NCI-H1694 treated with DMSO at 0.1 percent for 48 hours (cell line): ENCODE measurements at places on chromosomes 2 and 18.

DNA sequence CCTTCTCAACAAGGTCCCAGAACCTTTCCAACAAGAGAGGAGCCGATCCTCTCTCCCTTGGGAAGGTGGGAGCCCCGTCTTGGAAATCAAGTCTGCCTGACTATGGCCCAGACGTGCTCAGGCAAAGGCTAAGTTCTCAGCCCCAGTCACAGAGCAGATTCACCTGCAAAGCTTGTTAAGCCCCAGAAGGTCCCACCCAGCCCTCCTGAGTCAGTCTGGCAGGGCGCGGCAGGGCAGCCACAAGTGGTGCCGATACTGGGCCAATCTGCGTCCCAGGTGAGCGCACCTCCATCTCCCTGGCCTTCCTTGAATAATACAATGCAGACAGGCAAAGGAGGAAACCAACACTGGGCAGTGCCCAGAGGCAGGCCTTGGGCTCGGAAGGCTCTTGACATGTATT lies 15.0 kb downstream of the CRACDL start:
- no peak for DNase-seq

GRCh38 chr18:74257083-74257482 lies 34.7 kb downstream of the CYB5A start:
- DNase-seq, result no peak

- DNase-seq, result no peak
These were observed 159.4 kb downstream of the DYSF start for GRCh38 chr2:71612581-71613402.

- no peak for DNase-seq
These were observed 112.7 kb upstream of the EPC2 start for GRCh38 chr2:148531669-148532428.

DNA sequence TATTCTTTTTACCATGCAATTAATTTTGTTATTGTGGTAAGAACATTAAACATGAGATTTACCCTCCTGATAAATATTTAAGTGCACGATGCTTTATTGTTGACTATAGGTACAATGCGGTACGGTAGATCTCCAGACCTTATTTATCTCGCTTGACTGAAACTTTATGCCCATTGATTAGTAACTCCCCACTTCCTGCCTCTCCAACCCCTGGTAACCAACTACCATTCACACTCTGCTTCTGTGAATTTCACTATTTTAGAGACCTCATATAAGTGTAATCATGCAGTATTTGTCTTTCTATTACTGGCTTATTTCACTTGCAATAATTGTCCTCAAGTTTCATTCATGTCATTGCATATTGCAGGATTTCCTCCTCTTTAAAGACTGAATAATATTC lies 195.7 kb upstream of the ID2 start:
- DNase-seq, result no peak

DNA sequence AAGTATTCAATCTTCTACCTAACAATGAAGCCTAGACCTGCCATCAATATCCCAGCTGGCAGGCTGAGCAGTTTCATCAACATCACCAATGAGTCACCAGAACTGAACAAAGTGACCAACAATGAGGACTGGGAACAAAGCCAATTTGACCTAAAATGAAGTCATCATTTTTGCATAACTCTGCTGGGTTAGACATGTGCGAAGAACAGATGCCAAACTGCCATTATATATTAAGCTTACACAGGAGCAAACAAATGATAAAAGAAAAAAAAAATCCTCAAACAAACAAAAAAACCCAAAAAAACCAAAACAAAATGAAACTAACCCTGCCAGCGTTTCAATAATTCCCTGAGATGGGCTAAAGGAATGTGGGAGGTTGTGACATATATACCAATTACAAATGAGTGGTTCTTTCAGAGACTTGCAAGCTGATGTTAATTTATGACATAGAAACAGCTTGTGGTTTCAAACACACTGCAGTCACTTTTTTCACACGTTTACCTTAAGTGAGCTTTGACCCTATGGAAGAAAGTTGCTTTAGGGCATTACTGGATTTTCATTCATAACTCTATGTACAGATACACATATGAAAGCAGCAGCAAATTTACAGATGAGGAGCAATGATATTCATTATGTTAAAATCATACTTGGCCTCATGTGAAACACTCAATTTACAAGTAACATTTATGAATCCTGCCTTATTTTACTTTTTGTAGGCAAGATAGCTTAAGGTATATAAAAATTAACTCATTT lies 56.9 kb upstream of the CCDC141 start:
- peak; percentile 86 for DNase-seq

- DNase-seq, result no peak
These were observed 222.8 kb downstream of the SOX11 start for GRCh38 chr2:5914811-5915611.

DNA sequence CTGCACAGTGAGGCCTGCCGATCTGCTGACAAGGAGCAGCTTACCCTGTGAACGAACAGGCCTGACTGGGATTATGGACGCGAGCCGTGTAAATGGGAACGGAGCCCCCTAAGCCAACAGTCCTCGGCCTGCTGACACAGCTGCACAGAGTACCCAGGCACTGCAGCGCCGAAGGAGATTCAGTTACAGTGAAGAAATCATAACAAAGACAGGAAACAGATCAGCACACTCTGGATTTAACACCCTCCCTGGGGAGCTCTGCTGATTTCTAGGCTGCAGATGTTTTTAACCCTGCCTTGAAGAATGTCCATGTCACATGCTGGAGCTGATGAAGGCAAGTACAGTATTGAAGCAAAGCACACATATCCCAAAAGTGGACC lies 43.4 kb downstream of the COLEC12 start:
- DNase-seq, result no peak

GRCh38 chr18:57841568-57841967 lies 38.5 kb upstream of the ATP8B1 start:
- no peak for DNase-seq

DNA sequence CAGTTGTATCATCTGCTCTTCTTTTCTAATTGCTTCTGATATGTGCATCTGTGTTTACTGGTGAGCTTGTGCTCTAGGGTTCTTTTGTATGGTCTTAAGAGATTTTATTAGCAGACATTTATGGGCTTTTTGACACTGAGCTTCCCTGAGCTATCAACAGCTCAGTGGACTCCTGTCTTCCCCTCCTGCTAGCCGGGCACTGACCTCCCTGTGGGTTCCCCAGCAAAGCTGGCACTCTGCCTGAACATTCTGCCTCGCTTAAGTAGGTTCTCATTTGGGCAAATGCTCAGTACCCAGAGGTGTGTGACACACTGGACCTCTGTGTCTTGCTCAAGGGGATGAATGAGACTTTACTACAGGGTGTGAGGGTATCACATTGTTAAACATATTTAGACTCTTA lies 15.8 kb downstream of the TRAF3IP1 start:
- no peak for DNase-seq

GRCh38 chr18:32899819-32900218 lies 127.0 kb upstream of the KLHL14 start:
- DNase-seq, result no peak

GRCh38 chr2:128439791-128440665 lies 121.4 kb upstream of the HS6ST1 start:
- no peak for DNase-seq

DNA sequence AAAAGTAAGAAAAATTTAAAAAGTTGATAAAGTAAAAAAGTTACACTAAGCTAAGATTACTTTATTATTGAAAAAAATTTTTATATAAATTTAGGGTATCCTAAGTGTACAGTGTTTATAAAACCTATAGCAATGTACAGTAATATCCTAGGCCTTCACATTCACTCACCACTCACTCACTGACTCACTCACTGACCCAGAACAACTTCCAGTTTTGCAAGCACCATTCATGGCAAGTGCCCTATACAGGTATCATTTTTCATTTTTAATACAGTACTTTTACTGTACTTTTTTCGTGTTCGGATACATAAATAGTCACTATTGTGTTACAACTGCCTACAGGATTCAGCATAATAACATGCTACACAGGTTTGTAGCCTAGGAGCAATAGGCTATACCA lies 8.9 kb upstream of the THUMPD2 start:
- no peak for DNase-seq

- DNase-seq, result no peak
These were observed 98.2 kb upstream of the SLC8A1 start for GRCh38 chr2:40550085-40550484.

DNA sequence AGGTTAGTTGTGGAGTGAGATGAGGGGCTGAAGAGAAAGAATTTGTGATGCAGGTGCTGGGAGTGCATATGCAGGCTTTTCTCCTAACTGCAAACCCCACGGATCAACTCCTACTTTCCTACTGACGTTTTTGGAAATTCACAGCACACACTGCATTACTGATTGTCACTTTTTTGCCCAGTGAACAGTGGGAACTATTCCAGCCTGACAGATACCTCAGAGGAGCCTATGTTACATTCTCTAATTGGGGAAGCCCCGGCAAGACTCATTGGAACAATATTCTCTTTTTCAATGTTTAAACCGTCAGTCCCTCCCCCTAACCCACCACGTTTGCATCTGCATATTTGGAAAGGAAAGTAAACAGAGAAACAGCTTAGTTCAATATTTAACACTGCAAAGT lies 126.2 kb downstream of the DPP4 start:
- peak; percentile 73 for DNase-seq

GRCh38 chr2:96413323-96413722 lies 77.8 kb downstream of the NCAPH start:
- DNase-seq, result no peak

GRCh38 chr2:28568036-28568435 lies 72.2 kb downstream of the PLB1 start:
- no peak for DNase-seq

GRCh38 chr2:178418426-178418825 lies 32.5 kb downstream of the PRKRA start:
- no peak for DNase-seq

DNA sequence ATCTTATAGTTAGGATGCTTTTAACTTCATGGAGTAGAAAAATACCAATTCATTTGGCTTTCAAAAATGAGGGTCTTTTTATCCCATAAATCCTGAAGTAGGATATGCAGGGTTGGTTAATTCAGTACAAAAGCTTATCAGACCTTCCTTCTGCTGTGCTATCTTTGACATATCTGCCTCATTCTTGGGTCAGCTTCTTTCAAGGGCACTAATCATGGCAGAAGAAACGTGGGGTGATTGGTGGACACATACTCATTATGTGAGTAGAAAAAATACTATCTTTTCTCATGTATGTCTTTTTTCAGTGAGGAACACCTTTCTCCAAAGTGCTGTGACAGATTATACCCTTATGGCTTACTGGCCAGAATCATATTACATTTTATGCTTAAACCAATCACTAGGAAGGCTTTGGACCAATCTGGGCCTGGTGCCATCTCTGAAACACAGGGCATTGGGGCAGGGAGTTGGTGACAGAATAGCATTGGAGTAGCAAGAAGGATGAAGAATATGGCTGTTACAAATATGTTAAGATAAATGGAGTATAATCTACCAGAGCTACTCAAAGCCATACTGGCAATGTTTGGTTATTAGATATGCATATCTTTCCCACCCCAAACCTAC lies 10.1 kb downstream of the UGP2 start:
- no peak for DNase-seq

DNA sequence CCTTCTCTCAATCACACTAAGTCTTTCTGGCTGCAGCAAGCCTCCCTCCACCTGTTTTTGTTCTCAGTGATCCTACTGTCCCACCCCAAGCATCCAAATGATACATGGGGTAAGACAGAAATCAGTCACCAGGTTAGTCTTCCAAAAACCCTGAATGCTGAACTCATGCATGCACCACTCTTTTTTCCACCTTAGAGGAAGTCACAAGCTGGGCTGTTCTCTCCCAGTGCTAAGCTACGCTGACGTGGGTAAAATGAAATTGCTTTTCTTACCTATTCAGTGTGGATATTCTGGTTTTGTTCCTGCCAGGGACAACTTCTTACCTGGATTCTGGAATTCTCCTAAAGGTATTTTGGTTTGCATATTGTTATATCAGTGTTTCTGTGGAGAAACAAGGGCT lies 54.2 kb downstream of the LANCL1 start:
- no peak for DNase-seq

GRCh38 chr2:179612108-179612507 lies 249.3 kb downstream of the ZNF385B start:
- DNase-seq, result no peak

DNA sequence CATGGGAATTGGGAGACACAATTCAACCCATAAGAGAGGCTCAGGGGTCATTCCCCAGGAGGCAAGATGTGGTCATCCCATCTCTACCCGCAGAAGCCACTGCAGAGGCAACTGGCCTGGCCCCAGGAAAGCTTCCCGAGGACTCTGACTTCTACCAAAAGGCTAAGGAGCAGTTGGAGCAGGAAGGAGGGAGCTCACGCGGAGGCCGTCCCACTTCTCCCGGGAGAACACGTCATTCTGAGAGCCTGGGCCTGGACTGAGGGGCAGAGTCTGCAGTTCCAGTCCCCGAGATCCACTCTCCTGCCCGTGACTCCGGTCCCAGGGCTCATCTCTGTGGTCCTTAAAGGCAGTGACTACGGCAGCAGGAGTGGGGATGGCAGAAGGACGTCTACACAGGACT lies 69.0 kb upstream of the TAF1B start:
- no peak for DNase-seq

- no peak for DNase-seq
These were observed 180.8 kb downstream of the CAMKMT start for GRCh38 chr2:44542520-44542919.

DNA sequence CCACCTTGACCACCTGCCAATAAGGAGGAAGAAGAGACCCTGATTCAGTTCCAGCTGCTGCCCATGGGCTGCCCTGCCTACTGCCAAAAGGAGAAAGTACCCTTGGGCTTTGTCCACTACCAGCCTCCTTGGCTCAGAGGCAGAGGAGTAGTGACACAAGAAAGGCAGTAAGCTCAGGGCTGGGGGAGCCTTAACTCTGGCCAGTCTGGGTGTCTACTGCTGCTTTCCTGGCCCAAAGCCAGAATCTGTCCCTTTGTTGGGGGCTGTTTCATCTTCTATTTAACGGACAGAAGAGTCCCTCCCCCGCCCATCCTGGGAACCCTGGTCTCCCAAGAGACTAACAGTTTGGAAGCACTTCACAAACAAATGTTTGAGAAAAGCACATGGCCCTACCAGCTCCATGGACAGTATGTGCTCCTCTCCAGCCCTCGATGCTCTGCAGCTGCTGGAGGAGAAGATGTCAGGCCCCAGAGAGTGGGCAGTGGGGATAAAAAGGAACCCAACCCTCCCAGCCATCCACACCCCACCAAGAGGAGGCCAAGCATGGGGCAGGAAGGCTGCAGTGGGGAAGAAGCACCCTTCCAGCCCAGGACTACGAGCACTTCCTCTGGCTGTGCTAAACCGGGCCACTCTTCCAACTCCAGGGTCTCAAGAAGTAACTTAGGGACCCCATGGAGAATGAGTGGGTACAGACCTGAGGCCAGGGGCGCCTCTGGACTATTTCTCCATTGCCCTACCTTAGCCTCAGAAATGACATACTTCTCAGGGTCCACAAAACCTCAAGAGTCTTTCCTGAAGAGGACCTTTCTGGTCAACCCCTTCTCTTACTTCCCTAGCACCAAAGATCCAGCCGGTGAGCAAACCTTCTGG lies 1.2 kb downstream of the ATG9A start:
- no peak for DNase-seq

- no peak for DNase-seq
These were observed 167.9 kb downstream of the HRH4 start for GRCh38 chr18:24628326-24628725.

- peak; percentile 81 for DNase-seq
These were observed 39.9 kb downstream of the TGFA start for GRCh38 chr2:70513738-70514137.

- no peak for DNase-seq
These were observed 683.6 kb downstream of the CNTNAP5 start for GRCh38 chr2:124708661-124709060.

GRCh38 chr2:80073134-80073561 lies 231.4 kb downstream of the LRRTM1 start:
- peak; percentile 62 for DNase-seq
